ENCODE measurements at places on chromosomes 2 and 18.
A peak's percentile ranks its signal among the peaks of the same experiment; 100 is the strongest.

DNA sequence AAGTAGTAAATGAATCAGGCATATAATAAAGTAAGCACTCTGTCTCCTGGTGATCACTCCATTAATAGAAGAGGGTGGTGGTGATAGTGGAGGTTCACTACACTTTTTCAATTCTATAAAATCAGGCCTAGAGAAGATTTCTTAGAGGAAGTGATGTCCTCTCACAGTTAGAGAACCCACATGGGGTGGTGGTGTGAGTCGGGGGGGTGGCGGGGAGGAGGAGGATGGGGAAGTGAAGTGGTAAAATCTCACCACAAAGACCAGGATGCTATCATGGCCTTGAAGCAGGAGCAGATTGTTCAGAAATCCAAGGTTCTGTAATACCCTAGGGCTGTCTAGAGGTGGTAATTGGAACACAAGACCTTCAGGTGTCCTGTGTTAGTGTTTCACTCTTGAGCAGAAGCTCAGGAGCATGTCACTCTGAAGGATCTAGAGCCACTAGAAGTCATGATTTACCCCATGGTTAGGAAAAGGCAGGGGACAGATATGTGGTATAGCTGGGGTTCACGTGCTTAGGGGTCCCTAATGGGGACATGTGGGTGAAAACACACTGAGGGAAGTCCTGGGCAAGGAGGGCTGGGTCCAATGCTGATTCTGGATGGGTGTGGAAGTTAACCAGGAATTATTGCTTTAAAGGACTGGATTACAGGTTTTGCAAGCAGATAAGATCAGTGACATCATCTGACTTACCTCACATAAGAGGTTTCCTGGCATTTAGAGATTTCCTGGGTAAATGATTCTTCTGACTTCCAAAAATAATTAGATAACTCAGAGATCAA is 31.0 kb downstream of the RNF125 start:
- DNase-seq, result no peak

DNA sequence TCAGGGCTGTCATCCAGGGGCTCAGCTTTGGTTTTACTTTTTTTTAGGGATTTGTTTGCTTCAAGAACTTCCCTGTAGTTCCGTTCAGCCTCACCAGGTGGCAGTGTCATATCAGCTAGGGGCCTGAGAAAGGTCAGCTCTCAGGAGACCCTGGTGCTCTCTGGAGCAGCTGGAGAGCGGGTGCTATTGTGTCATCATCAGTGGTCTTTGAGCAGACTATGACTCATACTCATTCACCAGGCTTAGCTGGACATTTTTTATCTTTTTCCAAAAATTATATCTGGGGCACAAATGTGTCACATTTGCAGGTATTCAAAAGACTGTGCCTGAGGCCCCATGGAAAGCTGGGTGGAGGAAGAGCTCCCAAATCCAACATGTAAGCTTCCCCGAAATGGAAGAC is 24.4 kb downstream of the ZNF892 start:
- peak; percentile 4 for DNase-seq

DNA sequence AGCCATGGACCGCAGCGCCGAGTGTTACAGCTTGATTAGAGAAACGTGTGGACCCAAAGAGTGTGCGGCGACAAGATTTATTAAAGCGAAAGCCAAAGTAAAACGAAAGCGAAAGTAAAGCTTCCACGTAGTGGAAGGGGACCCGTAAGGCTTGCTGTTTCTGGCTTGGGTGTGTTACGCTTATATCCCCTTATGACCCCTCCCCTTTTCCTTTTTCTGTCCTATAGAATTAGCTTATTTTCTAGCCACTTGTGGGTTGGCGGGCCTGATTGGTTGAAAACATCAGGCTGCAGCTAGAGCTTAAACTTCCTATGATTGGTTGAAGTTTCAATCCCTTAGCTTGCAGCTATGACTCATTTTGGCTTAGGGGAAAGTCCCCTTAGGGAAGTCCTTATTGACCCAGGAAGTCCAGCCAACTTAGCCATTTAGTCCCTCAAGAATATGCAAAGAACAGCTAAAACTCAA is 969.7 kb downstream of the DCDC2C start:
- DNase-seq, result no peak

DNA sequence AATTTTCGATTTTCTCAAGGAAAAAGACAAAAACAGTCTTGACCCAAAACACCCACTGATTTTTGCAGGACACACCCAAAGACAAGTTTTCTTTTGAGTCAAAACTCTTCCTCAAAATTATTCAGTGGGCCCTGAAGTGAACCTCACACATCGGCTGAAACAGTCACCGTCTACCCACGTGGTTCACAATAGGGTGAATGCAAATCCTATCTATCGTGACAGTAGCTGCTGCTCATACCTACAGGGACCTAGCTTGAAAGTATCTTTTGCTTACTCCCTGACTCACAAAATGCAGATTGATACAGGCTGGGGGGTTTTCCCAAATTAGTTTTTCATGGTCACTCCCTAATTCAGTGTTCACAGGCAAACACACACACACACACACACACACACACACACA is 10.7 kb upstream of the CD226 start:
- DNase-seq, result no peak

GRCh38 chr18:58235001-58235436 is 191.0 kb downstream of the NEDD4L start:
- DNase-seq, result no peak

DNA sequence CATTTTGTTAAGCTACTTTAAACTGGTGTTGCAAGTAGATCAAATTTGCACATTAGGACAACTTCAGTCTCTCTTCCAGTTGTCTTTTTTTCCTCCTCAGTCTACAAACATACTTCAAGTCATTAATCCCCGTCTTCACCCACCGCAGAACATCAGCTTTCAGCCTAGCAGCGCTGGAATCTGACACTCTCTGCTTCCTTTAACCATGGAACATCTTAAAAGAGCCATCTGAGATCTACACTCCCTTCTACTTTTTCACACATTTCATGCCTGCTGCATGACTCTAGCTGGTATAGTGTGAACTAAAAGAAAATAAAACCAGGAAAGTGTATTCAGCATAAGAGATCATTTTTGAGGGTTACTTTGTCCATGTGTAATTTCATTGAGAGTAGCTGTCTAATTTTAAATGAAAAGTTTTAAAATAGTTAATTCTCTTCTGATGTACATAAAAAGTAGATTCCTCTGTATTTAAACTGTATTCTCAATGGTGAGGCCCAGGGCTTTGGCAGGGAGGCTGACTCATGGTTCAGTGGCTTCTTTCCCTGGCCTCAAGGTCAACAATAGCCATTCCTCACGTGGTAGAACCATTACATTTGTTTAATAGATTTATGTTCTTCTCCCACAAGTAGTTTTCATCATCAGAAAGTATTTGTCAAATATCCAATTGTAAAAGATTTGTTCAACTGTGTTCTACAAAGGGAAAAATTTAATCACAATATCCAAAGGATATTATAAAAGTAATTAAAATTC is 16.5 kb downstream of the SGPP2 start:
- DNase-seq, result no peak

- DNase-seq, result no peak
Measured at GRCh38 chr2:185472574-185472973, 266.0 kb upstream of the FSIP2 start.

DNA sequence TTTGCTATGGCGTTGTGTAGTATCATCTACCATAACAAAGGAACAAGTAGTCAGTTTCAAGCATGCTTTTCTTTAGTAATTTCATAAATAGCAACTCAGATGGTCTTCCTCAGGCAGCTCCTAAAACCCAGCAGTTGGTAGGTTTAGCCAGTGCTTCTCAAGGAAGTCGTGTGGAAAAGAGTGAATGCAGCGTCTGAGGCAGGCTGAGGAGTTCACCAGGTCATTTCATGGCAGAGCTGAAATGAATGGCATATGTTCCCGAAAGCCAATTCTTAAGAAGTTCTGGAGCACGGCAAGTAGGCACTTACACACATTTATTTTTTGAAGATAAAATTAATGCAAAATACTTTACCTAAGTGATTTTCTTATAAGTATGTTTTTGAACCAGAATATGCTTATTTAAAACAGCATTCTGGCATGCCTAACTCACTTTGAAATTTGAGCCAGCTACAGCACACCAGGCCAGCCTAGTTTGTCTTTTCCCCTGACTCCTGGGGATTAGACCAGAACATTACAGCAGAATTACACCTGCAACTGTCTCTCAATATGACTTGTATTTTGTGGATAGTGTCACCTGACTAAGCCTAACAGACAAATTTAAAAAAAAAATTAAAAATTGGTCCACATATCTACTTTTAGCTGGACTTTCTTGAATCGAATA is 62.2 kb downstream of the OSBPL6 start:
- no peak for DNase-seq

DNA sequence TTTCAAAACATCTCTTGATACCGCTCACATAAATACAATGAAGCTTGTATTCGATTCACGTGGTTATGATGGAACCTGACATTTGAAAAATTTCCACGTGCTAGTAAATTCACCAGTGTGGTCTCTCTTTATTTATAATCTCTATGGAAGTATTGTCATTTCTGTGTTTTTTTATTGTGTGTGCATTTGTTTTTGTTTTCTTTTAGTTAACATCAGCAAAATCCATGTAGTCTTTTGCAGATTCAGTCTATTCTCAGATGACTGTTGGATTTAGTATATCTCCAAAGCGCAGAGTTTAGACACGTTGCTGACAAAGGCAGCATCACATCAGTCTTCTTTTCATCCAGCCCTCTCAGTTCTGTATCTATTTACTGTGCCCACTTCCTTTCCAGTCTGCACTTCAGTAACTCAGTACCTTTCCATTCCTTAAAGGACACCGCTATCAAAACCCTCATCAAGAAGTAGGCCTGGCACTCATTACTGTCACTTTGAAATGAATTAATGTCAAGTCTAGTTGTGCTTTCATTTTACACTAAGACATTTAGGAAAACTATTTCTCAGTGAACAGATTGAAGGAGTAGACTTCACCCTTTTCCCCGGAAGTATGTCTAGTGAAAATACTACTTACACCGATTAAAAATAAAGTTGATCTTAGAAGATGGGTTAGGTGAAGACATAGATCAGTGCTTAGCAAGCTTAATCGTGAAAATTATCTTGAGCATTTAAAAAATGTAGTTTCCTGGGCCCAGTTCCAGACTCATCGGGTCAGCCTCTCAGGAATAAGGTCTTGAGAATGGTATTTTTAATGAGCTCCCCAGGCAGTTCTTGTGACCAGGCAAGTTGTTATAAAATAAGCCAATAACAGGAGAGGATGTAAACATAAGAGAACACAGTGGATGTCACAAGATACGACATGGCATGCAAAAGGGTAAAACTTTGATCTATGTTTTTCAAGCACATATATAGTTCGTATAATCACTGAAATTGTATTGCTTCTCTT is 506.8 kb upstream of the ZEB2 start:
- no peak for DNase-seq

DNA sequence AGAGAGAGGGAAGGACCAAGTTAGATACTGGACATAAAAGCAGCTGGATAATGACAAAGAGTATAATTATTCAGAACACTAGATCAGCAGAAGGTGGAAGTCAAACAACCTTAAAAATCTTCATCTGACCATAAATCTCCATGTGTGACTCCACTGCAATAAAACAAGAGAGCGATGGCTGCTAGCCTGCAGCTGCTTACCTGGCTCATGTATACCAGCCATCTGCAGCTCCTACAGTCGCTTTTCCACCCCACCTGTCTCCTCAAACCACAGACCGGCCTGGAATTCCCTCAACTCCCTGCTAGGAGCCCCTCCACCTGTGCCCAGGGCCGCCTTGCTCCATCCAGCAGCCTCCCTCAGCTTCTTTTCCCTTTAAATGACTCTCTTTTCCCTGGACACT is 64.5 kb downstream of the SLC4A5 start:
- DNase-seq, result no peak

DNA sequence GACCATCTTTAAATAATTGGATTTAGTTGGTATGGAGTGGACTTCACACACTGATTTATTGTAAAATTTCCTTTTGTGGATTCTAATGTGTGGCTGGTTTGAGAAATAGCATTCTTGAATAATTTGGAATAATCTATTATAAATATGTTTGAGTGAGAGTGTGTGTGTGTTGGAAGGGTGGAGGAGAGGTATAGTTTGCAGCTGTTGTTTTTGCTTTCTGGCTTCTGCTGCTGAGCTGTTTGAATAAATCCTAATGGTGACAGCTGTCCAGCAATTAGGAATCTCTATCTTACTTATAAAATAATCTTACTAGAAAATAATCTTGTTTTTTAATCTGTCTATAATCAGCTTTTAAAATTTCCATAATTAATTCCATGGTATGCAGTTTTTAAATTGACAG is 1283.0 kb upstream of the CDH2 start:
- DNase-seq, result no peak

DNA sequence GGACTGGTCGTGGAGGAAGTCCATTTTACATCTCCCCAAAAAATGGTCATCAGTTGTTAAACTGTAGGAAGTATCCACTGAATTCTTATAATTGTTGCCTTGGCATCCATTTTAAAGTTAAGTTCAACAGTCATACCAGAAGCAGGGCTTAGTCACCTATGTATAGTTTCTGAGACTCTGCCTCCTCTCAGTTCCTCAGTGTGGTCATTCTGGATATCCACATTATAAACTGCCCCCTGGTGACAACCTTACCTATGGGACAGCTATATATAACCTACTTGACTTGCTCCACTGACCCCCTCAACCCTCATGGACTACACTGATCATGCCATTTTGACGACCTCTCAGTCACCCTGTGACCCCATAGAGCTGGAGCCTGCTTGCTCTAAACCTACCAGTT is 617.0 kb downstream of the LRP1B start:
- no peak for DNase-seq

- DNase-seq, result no peak
Measured at GRCh38 chr2:1226766-1227165, 186.5 kb upstream of the TPO start.

- DNase-seq, result no peak
Measured at GRCh38 chr18:63837590-63837989, 49.9 kb upstream of the SERPINB2 start.

- DNase-seq, result no peak
Measured at GRCh38 chr2:181124497-181124896, 144.1 kb downstream of the UBE2E3 start.

DNA sequence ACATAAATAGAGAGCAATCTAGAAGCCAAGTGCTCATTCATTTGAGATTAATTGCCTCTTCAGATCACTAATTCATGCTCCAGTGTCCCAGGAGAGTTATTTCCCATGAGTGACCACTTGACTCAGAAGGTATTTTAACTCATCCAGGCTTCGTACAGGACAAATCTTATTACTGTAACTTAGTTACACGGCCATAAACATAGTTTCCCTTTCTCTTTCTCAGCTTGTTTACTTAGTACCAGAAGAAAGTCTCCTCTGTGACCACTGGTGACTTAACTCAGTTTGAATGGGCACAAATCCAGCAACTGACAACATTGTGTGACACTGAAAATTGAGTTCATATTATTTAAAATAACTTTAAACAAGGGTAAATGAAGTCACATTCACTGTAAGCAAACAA is 25.3 kb downstream of the MMADHC start:
- no peak for DNase-seq

GRCh38 chr2:157732596-157732995 is 103.9 kb upstream of the ACVR1C start:
- no peak for DNase-seq

Measured in SJSA1 (cell line).